ENCODE measurements at places on chromosomes 5 and 9.

DNA sequence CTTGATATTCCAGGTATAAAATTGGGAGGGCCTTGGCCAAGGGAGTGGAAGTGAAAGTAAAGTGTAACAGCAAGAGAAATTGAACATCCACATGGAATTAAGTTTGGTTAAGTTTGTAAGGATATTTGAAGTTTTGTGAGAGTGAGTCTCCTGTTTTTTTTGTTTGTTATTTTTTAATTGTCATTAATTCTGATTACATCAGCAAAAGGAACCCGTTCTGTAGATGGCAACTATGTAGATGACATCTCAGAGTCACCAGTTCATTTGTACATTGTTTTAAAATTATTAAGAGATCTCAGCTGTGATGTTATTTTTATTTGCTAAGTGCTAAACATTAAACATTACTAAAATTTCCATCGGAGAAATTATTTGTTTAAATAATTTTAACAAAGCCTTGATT, 65.2 kb downstream of the XRCC4 start:
- DNase-seq: no peak

GRCh38 chr5:30765227-30765626, 428.3 kb upstream of the CDH6 start:
- DNase-seq: no peak

GRCh38 chr5:54013556-54014194, 296.7 kb downstream of the ARL15 start:
- DNase-seq: no peak

- DNase-seq: no peak
Observed at GRCh38 chr5:41193456-41194205, 19.7 kb downstream of the C6 start.

GRCh38 chr5:126868338-126869004, 91.5 kb downstream of the LMNB1 start:
- no peak for DNase-seq

DNA sequence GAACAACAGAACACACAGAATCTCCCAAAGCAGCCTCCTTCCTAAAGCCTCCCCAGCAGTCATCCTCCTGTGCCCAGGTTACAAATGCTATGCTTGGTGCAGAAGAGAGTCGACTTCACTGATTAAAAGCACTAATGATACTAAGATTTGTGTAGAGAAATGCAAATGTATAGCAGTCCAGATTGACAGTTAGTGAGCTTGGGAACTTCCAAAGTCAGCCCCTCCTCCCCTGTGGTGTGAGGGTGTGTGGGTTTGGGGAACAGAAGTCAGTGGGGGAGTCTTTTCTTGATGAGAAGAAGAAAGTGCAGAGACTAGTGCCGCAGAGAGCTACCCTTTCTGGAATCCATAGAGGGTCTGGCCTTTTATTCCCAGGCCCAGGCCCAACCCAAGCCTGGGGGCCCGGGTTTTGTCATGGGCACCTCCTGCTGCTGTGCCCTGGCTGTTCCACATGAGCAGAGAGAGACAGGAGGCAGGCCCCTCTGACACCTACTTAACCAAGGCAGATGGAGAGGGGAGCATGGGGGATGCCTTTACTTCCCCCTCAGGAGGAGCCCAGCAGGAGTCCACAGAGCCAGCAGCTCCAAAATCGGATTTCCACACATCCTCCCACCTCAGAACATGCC, 173.3 kb downstream of the DENND1A start:
- DNase-seq: no peak

- peak; percentile 19 for DNase-seq
Observed at GRCh38 chr9:36728651-36729520, 156.2 kb downstream of the MELK start.

DNA sequence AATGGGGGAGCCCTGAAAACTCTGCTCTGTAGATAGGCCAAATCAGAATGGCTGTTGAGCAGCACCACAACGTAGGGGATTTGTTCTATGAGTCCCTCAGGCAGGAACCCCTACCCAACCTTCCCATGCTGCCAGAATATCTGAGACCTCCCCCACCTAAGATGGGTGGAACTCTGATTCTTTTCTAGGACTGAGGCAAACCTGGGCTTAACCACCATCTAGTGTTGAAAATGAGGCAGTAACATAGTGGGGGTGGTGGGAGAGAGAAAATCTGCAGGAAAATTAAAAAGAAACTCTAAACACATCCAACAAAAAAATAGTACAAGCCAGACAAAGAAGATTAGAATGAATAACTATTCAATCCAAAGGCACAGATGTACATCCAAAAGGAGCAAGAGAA, 228.4 kb downstream of the ATPSCKMT start:
- no peak for DNase-seq

- no peak for DNase-seq
Observed at GRCh38 chr5:130995254-130995515, 169.9 kb downstream of the HINT1 start.

- no peak for DNase-seq
Observed at GRCh38 chr9:27722866-27723265, 149.6 kb upstream of the C9orf72 start.

- no peak for DNase-seq
Observed at GRCh38 chr9:73152953-73153352, 1.3 kb downstream of the ANXA1 start.

GRCh38 chr9:117231012-117231411, 183.8 kb downstream of the ASTN2 start:
- no peak for DNase-seq

DNA sequence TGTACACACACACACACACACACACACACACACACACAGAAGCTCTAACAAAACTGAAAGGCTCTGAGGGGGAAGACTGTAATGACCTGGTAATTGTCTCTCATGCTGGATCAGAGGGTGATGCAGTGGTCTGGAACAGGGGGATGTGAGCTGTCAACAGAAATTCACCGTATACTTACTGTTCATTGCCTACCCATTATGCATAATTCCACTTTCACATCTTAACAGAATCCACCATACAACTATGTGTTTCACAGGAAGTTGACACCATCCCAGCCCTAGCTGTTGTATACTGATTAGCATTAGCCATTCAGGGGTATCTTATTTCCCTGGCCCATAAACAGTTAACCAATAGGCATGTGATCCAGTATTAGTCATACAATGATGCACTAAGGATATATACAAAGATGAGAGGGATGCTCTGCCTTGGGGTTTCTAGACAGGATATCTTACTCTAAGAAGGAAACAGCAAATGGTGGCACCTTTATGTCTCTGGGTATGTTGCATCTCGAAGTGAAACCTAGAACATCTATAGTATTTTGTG, 396.5 kb upstream of the BRINP1 start:
- no peak for DNase-seq

GRCh38 chr9:79651251-79651795, 79.6 kb downstream of the TLE4 start:
- no peak for DNase-seq

DNA sequence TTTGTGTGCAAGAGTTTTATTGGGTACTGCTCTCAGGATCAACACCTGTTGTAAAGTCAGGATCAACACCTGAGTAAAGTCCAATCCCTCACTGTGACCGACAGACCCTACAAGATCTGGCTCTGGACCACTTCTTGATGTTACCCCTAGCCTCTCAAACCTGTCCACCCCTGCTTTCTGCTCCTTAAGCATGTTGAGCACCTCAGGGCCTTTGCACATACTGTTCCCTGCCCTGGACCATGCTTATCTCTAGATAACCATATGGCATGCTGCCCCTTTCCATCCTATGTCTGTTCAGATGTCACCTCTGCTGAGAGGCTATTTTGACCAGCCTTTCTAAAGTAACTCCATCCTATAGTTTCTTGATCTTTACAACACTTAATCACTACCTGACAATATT, 269.6 kb downstream of the SMARCA2 start:
- DNase-seq: no peak

DNA sequence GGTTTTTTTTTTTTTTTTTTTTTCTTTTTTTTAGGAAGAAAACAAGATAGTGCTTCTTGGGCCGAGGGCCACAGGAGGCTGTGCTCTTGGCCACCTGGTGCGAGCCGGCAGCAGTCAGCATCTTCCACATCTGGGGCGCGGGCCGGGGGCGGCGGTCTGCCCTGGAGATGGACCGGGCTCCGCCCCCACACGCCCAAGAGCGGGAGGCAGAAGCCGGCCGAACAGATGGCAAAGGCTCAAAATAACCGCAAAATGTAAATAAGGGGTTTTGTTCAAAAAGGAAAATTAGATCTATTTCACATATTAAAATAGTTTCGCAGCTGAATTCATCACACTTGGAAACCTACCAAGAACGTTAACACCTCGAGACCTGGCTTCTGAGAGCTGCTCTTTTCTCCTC, 51.5 kb upstream of the UBAC1 start:
- no peak for DNase-seq

DNA sequence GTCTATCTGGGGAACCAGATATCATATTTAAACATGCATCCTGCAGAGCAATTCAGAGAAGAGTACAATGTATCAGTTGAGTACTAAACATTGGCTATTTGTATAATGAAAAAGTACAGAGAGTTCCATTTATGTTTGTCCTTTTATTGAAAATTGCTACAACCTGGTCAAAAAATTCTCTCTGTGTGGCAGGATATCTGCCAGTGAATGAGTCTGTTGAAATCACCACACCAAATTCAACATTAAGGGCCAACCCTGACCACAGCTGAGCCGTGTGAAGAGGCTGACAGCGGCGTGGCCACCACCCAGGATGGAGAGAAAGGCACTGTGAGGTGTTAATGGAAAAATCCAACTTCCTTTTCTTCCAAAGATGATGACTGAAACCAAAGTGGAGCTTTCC, 422.7 kb upstream of the PIK3R1 start:
- no peak for DNase-seq

DNA sequence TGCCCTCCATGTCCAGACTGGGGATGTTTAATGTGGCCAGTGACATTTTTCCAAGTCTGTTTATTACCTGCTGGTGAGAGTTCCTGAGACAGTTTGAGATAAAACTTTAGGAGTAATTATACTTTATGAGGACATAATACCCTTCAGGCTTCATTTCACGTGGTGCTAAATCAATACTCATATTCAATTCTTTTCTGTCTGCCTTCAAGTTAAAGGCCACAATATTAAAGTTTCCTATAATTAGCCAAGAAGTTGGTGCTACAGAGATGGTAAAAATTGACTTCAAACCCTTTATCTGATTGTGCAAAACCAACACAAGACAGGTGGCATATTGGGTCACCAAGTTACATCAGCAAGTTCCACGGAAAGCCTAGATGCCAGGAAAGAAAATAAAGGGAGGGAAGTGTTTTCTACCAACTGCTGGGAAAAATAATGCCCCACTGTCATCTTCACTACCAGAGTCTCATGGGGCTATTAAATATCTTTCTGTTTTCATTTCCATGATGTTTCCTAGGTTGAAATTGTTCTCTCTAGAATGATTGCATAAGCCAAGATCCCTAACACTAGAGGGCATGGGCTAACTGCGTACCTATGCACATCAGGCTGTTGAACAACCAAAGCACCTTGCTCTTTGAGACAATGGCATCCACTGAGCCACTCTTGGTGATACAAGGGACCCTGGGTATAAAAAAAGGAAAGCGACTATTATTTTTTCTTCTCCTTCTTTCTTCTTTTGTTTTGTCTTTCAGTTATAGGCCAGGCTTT, 68.7 kb downstream of the INSYN2B start:
- no peak for DNase-seq

DNA sequence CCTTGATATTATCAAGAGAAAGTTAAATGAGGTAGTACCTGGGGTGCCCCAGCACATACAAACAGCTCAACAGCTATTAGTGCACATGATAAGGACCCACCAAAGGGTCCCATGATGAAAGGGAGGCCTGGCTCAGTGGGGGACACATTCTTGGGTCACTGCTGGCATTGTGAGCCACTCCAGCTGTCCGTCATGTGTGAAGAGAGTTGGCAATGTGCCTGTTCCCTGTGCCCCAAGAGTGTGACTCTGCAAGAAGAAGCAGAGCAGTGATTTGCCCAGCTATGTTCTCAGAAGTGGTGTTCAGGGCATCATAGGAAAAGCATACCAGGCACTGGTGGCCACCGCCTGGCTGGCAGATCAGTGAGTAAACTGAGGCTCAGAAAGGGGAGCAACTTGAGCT, 37.1 kb upstream of the TDRD7 start:
- DNase-seq: no peak

DNA sequence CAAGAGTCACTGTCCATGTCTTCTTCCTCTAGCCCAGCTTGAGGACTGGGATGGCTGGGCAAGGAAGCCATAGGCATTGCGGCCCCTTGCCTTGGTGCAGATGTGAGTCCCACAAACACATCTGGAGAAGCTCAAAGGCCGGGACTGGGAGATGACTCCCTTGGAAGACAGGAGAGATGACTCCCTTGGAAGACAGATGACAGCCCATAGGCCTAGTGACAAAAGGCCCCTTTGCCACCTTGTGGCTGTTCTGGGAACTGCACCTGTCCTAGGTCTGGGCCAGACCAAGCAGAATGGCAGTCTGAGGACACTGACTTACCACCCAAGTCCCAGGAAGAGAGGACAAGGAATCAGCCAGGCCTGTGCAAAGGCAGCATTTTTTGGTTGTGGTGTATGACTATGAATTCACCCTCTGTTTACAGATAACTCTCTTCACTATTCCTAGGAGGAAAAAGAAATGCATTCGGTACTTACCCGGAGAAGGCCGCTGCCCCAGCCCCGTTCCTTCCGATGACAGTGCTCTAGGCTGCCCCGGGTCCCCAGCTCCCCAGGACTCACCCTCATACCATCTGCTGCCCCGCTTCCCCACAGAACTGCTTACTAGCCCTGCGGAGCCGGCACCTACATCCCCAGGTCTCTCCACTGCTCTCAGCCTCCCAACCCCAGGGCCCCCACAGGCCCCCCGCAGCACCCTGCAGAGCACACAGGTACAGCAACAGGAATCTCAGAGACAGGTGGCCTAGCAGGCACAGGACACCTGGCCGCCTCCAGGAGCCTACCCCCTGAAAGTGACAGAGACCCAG, 30.8 kb downstream of the SKP1 start:
- DNase-seq: peak; percentile 50

GRCh38 chr9:129141066-129142041, 30.1 kb downstream of the PTPA start:
- no peak for DNase-seq

- DNase-seq: no peak
Observed at GRCh38 chr9:96423985-96424336, 5.8 kb upstream of the ZNF367 start.

DNA sequence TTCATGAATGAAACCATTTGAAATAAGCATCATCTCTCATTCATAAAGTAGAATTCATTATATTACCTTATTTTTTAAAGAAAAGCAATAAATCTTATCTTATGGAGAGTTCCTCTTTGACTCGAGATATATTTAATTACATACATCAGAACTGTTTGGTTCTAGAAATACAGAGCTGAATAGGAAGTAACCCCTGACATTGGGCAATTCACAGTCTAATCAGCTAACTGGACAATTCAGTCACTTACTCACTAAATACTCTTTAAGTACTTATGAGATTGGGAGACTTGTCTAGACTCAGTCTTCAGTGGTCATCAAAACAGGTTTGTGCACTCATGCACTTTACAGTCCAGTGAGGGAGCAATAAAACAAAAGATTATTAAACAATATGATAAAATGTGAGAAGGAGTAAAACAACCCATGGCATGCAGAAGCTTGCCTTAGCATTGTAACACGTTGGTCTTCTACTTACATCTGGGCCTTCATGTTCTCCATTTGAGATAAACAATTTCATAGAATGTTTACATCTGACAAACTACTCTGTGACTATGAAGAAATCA, 11.5 kb upstream of the FBXO38 start:
- no peak for DNase-seq

- no peak for DNase-seq
Observed at GRCh38 chr5:1894243-1894642, 11.5 kb upstream of the IRX4 start.

Data from stimulated activated CD8-positive, alpha-beta memory T cell treated with anti-CD3 and anti-CD28 coated beads, Interleukin-15, amount 100 ng/mL, for 4 hours (primary cell).